Putamen (tissue), 1 donor: ENCODE measurements at places on chromosomes 4 and X.

GRCh38 chr4:157172011-157172410, 48.5 kb upstream of the GRIA2 start:
- DNase-seq: no peak

DNA sequence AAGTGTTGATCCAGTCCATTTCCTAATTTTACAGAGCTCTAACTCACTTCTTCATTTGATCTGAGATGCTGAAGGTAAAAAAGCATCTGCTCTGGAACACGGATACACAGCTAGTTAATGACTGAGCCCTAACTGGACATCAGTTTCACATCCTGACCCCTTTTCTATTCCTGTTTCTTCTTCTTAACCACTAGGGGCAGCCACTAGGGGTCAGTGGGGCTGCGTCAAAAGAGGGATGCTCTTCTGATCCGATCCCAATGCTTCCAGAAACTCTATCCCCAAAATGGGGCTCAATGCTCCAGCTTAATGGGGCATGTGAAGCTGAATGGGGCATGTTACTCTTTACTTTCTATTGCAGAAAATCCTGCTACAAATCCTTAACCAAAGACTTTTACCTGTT, 33.4 kb upstream of the PHKA2 start:
- no peak for DNase-seq

DNA sequence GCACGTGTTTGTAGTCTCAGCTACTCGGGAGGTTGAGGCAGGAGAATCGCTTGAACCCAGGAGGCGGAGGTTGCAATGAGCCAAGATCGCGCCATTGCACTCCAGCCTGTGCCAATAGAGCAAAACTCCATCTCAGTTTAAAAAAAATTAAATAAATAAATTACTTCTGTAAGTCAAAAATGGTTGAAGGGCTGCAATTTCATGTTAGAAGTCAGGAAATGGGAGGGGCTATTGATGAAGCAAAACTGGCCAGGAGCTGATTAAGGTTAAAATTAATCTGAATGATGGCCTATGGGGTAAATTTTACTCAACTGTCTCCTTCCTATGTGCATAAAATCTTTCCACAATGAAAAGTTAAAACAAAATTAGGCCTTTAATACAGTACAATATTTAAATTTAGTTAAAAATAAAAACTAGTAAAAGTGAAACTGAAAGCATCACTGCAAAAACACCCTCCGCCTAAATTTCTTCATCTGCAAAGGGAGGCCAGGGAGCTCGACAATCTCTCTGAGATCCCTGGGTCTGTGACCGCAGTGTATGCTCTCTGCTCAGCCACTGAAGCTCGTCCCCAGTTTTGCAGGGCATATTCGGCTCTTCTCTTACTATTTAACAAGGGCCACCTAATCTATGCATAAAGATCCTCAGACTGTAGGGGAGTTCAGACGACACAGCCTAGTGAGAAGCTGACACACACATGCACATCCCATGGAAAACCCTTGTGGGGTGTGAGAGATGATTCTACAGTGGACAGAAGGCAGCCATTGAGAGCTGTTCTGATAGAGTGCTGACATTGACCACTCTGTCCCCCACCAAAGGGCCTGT, 57.2 kb downstream of the IRF2 start:
- no peak for DNase-seq

GRCh38 chr4:128385683-128386304, 98.2 kb upstream of the PGRMC2 start:
- no peak for DNase-seq

DNA sequence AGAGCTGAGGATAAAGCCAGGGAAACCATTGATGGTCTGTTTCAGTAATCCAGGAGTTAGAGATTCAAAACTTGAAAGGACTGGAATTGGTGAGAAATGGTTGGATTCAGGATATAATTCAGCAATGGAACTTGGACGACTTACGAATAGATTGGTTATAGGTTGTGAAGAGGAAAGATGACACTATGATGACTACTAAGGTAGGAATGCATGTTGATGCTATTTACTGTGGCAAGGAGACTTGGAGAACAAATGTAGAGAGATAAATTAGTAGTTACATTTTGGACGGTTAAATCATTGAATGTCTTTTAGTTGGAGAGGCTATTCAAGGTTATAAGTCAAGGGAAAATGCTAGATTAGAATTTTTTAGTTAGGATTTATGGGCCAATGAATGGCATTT, 365.4 kb upstream of the TECRL start:
- DNase-seq: no peak

DNA sequence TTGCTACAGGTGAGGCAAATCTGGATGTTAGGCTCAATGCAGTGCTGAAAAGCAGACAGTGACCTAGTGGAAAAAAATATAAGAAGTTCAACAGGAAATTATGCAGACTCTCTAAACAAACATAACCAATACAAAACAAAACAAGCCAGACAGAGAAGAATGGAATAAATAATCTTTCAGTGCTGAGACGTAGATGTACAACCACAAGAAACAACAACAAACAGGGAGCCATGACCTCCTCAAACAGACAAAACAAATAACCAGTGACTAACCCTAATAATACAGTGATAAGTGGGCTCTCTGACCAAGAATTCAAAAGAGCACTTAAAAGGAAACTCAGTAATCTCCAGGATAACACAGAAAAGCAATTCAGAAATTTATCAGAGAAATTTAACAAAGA, 239.3 kb downstream of the SLC39A8 start:
- DNase-seq: no peak

GRCh38 chr4:120065974-120066516, 603 bp downstream of the MAD2L1 start:
- DNase-seq: no peak

DNA sequence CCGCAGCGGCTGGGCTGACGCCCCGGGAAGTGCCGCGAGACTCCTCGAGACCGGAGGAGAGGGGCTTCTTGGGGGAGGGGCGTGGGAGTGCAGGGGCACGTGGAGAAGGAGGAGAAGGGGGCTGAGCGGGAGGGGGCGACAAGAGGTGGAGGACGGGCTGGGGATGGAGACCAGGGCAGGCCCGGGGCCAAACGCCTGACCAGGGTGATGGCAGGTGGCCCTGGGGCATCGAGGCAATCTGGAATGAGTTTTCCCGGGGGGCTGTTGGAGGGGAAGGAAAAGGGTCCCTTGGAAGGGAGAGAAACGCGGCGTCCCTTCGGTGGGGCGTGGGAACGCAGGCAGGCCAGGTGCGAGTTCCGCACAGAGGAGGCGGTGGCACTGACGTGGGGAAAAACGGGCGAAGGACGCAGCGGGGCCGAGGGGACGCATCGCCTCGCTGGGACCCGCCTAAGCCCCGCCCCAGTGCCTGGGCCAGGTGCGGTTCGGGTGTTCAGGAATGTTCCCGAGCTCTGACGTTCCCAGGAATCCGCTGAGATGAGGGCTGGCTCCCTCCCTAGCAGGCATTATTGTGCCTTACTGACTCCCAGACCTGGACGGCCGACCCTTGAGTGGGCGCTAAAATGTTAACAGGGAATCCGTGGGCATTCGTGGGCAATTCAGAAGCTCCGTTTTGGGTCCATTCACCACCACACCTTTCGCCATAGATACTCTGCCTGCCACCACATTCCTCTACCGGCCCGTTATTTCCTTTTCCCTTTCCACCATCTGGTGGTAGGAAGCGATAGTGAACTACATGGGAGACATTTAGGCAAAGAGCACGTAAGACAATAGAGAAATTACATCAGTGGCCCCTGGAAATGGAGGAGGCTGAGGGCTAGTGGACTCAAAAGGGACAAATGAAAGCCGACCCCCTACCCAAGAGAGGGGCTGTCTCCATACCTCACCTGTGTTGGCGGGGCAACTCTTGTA, 795 bp upstream of the SH3KBP1 start:
- DNase-seq: peak; percentile 69

GRCh38 chrX:148043271-148043855, 62.2 kb downstream of the FMR1NB start:
- no peak for DNase-seq

DNA sequence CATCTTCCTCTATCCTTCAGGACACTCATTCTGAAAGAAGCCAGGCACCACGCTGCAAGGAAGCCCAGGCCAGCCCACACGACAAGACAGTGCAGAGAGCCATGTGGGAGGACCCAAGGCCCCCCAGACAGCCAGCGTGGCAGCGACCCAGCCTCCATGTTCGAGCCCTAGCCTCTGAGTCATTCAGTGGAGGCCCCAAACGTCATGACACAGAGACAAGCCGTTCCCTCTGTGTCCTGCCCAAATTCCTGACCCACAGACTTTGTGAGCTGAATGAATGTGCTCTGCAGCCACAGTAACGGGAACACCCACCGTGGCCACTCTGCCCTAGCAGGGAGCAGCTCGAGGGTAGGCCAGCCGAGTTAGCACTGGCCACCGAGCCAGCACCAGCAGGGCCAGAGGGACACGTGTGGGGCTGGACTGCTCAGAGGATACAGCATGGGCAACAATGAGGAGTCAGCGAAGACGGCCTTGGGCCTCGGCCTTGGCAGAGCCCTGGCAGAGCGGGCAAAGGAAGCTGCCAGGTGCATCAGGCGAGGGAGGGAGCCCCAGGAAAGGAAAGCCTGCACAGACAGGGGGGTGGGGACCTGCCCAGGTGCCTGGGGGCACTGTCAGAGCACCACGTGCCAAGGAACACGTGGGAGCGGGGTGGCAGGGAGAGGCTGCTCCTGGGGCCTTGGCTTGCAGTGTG, 8.6 kb downstream of the BLOC1S4 start:
- no peak for DNase-seq

GRCh38 chrX:83469551-83469950, 38.5 kb upstream of the POU3F4 start:
- no peak for DNase-seq

GRCh38 chr4:159374749-159375530, 272.1 kb downstream of the RAPGEF2 start:
- no peak for DNase-seq

DNA sequence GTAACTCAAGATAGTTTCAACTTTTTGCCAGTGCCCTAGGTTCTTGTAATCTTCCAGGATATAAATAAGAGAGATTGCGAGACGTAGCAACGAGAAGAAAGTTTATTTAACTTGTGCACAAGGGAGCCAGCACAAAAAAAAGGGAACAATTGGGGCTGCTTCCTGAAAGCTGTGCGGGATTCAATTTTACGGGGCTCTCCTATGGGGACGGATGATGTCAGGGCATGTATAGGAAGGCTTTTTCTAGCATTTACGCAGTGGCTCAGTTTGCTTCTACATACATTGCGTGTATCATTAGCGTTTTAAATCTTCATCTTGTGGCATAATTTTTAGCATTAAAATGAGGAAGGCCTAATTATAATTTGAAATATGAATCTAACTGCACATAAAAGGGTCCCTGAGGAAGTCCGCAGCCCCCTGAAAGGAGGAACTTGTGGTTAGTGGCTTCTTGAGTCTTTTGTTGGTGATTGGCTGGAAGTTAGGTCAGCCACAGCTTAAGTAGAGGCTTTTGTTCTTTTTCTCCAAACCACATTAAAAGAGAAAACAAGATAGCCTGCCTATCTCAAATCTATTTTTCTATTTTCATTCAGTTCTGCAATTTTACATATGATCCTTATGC, 668.2 kb upstream of the NDST4 start:
- DNase-seq: no peak

DNA sequence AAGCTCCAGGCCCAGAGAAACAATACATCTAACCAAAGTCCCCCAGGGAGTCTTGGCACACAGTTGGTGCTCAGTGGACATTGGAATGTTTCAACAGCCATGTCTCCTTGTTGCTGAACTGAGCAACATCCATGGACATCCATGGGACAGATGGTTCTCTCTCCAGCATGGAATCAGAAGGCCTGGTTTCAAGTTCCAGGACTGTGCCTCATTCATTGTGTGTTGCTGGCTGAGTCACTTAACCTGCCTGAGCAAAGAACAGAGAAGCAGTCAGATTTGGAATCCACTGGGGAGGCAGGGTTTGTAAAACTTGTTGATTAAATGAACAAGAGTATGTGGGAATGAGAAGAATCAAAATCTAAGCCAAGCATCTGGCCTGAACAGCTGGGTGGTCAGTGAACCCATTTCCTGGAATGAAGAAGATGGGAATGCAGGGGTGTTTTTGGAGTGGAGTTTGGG, 147.9 kb downstream of the CHIC2 start:
- DNase-seq: no peak

GRCh38 chr4:84451546-84451945, 47.5 kb downstream of the NKX6-1 start:
- DNase-seq: no peak
